ENCODE measurements at places on chromosomes 7 and 10. TPM values are rescaled to one million over a fixed set of nuclear protein-coding genes. Genes with fewer than 3 reads are reported as not detected.
A peak's percentile ranks its signal among the peaks of the same experiment; 100 is the strongest.

DNA sequence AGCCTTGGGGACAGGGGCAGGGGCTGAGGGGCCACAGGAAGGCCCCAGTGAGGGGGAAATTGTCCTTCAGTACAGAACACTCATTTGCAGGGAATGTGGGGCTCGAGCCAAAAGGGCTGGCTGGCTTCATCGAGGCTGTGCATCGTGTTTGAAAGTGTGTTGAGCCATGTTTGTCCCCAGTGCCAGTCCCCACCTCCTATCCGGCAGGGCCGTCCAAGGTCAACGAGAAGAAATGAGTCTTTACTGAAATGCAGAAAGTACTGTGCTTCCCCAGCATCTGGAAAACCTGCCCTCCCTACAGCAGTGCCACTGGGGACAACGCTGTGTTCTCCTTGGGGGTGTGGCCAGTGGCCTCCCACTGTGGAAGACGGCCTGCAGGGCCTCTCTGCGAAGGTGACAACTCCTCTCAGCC is 214.1 kb downstream of the KLF6 start:
- H3K27ac ChIP-seq = no peak overlapping the region
- H3K27me3 ChIP-seq = peaks cover 3% of the 10 kb centered on the region
- no peak for DNase-seq
- peaks cover 15% of the 10 kb centered on the region for H3K4me1 ChIP-seq
- no peaks in the 10 kb centered on the region for H3K36me3 ChIP-seq

GRCh38 chr7:134919240-134919641 is 67.1 kb upstream of the AGBL3 start:
- no peaks in the 10 kb centered on the region for H3K4me1 ChIP-seq
- H3K27ac ChIP-seq = no peak overlapping the region
- H3K27me3 ChIP-seq = no peaks in the 10 kb centered on the region

The LFNG gene
- total RNA-seq = 83.5 TPM

The FAM25G gene
- not detected for total RNA-seq

DNA sequence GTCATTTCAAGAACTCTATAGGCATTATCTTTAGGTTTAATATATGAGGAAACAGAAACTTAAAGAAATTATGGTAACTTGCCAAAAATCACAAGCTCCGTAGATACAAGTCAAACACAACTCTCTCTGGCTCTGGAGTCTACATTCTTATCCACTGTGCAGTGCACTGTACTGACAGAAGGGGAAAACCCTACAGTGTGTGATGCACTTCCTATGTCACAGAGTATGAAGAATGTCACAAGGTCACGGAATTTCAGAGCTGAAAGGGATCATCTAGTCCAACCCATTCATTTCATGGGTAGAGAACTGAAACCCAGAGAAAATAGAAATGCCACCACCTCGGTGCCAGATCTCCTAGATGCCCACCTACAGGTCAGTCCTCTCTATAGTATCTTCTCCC is 86.1 kb downstream of the LRRTM3 start:
- no peaks in the 10 kb centered on the region for H3K36me3 ChIP-seq
- H3K27ac ChIP-seq = no peak overlapping the region
- H3K4me1 ChIP-seq = no peaks in the 10 kb centered on the region
- H3K27me3 ChIP-seq = no peaks in the 10 kb centered on the region

The DENND2A gene
- total RNA-seq = 41.0 TPM

DNA sequence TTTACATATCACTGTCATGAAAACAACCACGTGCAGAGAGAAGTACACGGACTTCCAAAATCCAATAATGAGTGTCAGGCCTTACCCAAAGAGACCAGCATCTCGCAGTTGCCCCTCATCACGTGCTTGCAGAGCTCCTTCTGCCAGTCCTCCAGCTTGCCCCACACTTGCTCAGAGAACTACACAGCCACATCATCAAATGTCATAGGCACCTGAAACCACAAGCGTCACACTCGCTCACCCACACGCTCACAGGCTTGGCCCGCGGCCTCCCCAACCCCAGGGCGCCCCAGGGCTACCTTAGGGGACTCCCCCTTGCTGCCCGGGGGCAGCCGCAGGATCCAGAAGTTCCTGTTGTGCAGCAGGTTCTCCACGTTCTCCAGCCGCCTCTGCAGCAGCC is 123.4 kb upstream of the ZNF746 start:
- H3K27me3 ChIP-seq = peaks cover 14% of the 10 kb centered on the region
- H3K27ac ChIP-seq = no peak overlapping the region
- no peak overlapping the region for H3K4me3 ChIP-seq

DNA sequence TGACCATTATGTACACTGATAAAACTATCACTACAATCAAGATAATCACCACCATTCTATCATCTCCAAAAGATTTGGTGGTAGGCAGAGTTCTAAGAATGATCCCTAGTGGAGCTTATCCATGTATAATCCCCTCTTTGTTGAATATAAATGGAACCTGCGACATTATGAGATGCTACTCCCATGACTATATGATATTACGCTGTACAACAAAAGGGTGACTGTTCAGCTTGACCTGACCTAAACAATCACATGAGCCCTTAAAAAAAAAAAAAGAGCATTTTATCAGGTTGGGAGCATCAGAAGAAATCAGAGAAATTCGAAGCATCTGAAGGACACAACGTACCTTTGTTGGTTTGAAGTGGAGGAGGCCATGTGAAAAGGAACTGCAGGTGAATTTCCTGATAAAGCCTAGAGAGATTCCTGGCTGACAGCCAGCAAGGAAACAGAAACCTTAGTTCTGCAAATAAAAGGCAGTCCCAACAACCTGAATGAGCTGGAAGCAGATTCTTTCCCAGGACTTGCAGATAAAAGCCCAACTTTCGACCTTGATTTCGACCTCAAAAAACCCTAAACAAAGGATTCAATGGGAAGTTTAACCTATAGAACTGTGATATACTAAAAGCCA is 270.7 kb downstream of the ADRA2A start:
- H3K4me3 ChIP-seq = no peak overlapping the region
- peaks cover 5% of the 10 kb centered on the region for H3K36me3 ChIP-seq
- peaks cover 9% of the 10 kb centered on the region for H3K4me1 ChIP-seq
- H3K27ac ChIP-seq = no peak overlapping the region
- no peaks in the 10 kb centered on the region for H3K27me3 ChIP-seq
- DNase-seq = peak; percentile 5

- H3K4me3 ChIP-seq = no peak overlapping the region
- H3K27ac ChIP-seq = no peak overlapping the region
- peaks cover 8% of the 10 kb centered on the region for H3K4me1 ChIP-seq
- H3K36me3 ChIP-seq = peaks cover 19% of the 10 kb centered on the region
- no peak for DNase-seq
These were observed 35.6 kb upstream of the LRRC4 start for GRCh38 chr7:128066858-128067257.

DNA sequence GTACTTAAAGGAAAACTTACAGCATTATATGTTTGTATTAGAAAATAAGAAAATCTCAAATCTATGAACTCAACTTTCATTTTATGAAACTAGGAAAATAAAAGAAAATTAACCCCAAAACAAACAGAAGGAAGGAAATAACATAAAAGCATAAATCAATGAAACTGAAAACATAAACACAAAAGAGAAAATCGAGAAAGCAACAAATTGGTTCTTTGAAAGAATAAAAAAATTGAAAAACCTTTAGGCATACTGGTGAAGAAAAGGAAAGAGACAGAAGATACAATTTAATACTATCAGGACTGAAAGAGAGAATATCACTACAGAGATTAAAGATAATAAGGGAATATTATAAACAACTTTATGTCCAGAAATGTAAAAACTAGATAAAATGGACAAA is 21.2 kb downstream of the PRTFDC1 start:
- no peaks in the 10 kb centered on the region for H3K27me3 ChIP-seq
- DNase-seq = no peak
- peaks cover 12% of the 10 kb centered on the region for H3K36me3 ChIP-seq

DNA sequence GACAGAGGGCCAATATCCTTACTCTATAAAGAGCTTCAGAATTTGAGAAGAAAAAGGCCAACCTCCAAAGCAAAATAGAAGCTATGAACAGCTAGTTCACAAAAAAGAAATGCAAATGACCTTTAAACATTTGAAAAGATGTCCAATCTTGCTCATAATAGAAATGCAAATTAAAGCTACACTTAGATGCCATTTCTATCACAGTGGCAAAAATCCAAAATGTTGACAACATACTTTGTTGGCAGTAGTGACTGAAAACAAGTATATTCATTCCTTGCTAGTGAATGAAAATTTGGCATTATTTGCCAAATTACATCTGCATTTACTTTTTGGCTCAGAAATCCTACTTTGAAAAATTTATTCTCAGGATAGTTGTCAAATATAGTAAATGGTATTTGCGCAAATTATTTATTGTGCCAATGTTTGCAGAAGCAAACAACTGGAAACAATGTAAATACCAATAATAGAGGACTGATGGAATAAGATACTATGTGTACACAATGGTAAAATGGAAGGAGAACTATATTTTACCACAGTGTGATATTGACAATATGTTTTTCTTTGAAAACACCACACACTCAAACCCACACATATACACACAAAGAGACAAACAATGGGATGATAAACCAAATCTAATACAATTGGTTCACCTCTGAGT is 9.4 kb downstream of the TMEM106B start:
- H3K27ac ChIP-seq = no peak overlapping the region
- no peak for DNase-seq
- H3K4me1 ChIP-seq = peaks cover 8% of the 10 kb centered on the region
- H3K27me3 ChIP-seq = no peaks in the 10 kb centered on the region

DNA sequence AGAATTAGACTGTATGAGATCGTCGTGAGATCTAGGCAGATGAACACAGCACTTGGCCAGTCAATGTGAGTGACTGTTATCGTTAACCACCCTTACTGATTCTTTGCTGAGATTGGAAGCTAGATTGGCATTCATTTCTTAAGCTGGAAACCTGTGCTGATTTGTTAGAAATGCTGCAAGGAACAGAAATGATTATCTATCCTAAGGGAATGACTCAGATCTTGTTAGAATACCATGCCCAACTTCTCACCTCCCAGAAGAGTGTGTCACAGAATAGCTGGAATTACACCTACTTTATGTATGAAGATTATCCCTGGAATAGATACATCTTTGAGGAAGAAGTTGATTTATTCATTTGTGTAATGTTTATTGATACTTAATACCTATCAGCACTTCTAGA is 275.2 kb downstream of the AUTS2 start:
- H3K36me3 ChIP-seq = no peaks in the 10 kb centered on the region
- DNase-seq = no peak
- no peak overlapping the region for H3K27ac ChIP-seq
- H3K27me3 ChIP-seq = peaks cover 3% of the 10 kb centered on the region
- peaks cover 24% of the 10 kb centered on the region for H3K4me1 ChIP-seq
